ENCODE measurements at places on chromosomes 1 and 21.

GRCh38 chr21:41630917-41631316, 123.0 kb upstream of the TMPRSS2 start:
- DNase-seq, result no peak

DNA sequence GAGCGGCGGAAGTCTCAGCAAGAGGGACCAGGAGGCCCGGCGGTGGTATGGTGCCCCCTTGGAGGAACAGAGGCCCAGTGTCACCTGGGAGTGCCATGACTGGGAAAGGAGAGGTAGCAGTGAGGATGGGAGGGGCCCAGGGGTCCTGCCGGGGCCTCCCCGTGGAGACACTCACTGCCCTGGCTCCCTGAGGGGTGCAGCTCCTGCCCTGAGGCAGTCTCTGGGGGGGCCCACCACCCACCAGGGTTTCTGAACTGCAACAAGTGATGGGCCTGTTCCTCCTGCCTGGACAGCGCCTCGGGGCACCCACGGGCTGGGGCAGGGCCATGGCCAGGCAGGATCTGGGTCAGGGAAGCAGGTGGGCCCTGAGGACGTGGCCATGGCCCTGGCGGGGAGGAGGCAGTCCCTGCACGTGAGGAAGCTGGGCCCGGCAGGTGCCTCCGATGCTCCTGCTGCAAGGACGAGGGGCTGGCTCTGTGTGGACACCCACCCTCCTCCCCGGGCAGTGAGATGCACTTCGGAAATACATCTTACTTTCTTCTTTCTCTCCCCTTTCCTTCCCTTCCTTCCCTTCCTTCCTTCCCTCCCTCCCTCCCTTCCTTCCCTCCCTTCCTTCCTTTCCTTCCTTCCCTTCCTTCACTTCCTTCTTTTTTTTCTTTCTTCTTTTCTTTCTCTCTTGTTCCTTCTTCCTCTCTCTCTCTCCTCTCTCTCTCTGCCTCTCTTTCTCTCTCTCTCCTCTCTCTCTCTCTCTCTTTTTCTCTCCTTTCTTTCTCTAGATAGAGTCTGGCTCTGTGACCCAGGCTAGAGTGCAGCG, 66.6 kb downstream of the MORN1 start:
- no peak for DNase-seq

GRCh38 chr21:28725396-28725795, 267.3 kb downstream of the LTN1 start:
- DNase-seq, result no peak

GRCh38 chr1:228037401-228038386, 30.9 kb downstream of the WNT3A start:
- no peak for DNase-seq

GRCh38 chr1:53285969-53286760, 41.7 kb downstream of the LRP8 start:
- no peak for DNase-seq

DNA sequence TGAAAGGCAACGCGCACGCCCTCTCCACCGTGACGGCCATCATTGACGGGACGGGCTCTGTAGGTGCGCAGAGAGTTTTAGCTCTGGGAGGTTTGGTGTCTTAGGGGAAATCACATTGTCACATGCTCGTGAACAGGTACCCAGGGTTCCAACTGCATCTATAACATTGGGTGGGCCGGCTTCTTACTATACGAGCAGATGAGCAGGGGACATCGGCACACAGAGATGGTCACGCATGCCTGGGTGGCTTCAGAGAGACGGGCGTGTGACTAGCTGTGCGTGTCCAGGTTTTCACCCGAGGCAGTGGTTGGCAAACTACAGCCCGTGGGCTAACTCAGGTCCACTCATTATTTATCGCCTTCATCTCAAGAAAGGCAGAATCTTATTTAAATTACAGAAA, 54.7 kb downstream of the SLC37A1 start:
- DNase-seq, result no peak

DNA sequence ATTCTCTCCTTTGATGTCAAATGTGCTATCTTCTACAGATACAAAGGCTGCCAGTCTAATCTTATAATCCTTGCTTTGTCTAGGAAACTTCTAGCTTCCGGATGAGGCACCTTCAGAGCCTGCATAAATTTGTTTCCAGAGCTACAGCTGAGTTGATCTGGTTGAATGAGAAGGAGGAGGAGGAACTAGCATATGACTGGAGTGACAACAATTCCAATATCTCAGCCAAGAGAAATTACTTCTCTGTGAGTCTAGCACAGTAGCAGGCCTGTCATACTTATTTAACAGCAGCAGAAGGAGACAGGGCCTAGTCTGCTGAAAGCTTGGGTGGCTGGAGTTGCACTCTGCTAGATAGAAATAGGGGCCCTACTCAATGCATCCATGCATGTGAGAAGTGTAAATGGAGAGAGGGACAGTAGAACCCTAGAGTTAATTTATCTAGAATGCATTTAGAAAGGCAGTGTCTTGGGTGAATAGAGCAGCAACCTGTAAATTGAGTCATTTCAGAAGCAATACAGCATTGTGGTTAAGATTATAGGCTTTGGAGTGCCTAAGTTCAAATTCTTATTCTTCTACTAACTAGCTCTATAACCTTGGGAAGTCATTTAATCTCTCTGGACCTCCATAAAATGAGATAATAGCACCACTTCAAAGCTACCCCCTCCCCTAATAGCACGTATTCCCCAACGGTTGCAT, 89.0 kb downstream of the MACF1 start:
- DNase-seq, result no peak

DNA sequence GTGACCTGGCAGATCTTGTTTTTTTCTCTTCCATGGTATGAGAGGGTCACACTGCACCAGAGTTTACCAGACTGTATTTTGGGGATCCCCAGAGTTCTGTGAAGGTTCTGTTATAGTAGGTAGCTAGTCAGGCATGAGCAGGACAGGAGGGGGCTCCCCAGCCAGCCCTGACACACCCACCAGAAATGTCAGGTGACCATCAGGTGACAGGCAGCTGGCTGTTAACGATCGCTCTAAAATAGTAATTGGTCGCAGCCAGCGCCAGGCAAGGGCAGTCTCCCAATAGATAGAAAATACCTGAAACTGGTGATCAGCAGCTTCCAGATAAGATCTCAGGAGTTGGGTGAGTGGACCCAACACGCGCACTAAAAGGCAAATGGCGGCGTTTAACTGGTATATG, 264.9 kb downstream of the RHOU start:
- DNase-seq, result no peak

DNA sequence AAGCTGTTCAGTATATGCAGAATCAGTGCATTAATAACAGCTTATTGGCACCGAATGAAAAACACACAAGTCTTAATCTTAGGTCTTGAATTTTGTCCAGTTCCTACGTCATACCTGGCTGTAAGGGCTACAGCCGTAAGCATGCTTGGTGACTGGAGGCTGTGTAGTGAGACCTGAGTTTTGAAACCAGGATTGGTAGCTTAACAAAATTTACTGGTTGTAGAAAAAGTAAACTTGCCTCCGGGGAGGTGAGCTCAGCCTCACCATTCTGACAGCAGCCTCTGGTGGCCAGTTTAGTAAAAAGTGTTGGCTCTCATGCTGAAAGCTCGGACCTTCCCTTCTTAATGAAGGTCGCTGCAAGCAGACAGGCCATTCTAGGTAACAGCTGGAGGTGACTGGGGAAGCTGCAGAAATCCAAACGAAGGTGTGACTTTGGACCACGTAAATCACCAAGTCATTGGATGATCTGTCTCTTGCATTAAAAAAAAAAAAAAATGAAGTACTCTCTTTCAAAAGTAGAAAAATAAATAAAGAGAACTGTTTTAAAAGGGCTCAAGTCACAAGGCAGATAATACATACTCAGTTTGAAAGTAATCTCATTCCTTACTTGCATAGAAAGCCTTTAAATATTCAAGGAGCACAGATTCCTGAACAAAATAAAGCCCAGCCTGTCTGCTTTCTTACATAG, 48.9 kb downstream of the HLCS start:
- peak; percentile 34 for DNase-seq

- no peak for DNase-seq
These were observed 280.3 kb upstream of the POU3F1 start for GRCh38 chr1:38326856-38327255.

GRCh38 chr1:25195835-25196234, 36.5 kb downstream of the SYF2 start:
- DNase-seq, result no peak

DNA sequence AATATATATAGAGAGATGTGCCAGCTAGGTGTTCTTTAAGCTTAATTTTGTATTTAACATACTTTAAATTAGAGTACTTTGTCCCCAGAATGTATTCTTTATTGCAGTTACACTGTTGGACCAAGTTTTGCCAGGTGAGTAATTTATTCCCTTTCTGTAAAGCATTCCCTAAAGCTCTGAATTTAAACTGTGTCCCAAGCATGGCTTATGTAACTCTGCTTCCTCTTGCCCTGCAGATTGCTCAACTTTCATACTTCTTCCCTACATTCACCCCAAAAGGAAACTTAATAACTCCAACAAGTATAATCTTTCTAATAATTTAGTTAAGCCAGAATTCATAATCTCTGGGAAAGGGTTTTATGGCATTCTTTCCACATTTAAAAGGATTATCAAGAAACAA, 5.6 kb downstream of the LYPLAL1 start:
- DNase-seq, result no peak

DNA sequence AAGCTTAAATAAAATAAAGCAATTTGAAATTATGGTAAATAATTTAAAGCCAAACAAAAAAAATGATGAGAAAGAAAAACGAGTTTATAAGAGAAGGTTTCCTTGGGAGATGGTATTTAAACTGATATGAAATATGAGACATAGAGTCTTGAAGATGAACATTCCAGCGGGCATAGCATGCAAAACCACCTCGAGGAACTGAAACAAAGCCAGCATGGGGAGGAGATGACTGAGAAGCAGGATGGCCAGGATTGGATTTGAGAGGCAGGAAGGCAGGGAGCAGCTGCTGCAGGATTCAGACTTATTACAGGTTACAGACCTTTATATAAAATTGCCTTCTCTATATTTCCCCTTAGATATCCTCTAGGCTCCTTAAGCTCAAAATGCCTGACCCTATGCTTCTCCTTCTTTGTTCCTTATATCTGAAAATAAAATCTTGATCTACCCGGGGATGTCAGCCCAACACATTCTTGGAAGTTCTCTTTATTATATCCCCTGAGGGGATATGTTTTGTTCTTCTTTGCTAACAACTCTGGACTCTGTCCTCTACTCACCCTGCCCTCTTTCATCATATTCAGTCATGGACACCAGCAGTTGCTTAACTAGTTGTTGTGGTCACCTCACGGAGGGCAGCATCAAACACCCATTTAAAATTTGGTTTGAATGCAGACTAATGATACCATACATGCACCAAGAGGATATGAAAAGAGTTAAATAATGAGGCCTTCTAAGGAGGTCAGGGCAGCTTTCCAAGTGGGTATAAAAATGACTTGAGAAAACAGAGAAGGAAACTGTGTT, 719.1 kb upstream of the B3GALT2 start:
- DNase-seq, result no peak

- DNase-seq, result no peak
These were observed 155.0 kb upstream of the EDN2 start for GRCh38 chr1:41639332-41639936.

DNA sequence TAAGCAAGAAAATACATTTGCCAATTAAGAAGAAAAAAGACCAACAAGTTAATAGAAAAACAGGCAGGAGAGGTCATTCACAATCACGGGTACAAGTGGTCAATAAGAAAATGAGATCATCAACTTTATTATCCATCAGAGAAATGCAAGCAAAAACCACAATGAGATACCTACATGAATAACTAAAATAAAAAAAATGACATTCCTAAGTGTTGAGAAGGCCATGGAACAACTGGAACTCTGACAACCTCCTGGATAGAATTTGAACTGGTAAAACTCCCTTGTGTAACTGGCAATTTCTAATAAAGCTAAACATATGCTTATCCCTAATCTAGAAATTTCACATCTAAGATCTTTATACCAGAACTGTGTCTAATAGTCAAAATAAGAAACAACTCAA, 135.4 kb upstream of the BACE2 start:
- DNase-seq, result no peak

- DNase-seq, result peak; percentile 68
These were observed 1.2 kb downstream of the LBR start for GRCh38 chr1:225426395-225427234.

DNA sequence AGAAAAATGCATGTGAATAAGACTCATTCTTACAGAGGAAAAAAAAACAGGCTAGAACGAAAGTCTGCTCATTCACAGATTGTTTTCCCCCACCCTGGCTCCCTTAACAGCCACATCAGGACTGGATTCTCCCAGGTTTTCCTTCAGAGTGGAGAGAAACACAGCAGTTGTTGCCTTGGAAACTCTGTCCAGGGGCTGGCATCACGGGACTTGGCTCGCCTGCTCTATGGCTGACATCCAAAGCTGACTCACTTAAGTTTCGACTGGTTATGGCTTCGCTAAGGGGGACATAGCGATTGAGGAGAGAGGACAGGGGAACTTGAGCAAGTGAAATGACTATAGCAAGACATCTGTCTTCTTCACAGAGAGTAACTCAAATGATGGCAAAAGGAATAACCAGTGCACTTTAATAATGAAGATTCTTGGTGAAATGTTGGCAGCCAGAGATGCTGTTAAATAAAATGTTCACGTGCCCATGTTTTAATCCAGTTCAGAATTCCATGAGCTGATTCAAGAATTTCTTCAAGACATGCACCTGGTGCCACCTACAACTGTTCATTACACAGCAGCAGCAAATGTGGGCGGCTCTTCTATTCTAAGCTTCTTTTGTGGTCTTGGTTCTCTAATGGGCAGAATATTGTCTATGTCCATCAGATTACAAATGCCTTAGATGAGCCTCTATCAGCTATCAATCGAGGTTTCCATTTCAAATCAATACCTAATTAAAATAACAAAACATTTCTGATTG, 21.8 kb downstream of the MIS18A start:
- DNase-seq, result peak; percentile 8

DNA sequence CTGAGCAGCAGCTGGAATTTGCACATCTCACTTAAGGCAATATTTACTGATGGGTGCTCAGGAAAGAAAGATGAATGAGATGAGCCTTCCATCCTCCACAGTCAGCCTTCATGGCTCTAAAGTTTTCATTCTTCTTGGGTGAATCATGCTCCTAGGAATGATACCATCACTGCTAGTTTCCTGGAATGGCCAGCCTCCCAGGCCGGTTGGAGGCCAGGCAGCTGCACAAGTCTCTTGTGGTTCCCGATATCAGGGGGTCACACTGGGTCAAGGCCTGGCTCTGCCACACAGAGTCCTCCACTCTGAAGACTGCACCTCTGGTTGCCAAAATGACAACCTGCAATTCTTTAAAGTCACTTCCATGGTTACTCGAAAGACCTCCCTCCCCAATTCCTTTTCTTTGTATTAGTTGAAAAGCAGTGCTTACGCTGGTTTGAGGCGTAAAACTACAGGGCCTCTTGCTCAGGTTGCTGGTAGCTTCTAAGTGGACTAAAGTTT, 46.2 kb upstream of the PALMD start:
- DNase-seq, result no peak

GRCh38 chr1:145858238-145858900, 512 bp downstream of the PIAS3 start:
- peak; percentile 55 for DNase-seq

- DNase-seq, result no peak
These were observed 81.4 kb downstream of the TGFBR3 start for GRCh38 chr1:91804546-91805023.

GRCh38 chr1:233723387-233723786, 109.5 kb downstream of the KCNK1 start:
- no peak for DNase-seq
